Activated CD4-positive, alpha-beta T cell treated with anti-CD3 and anti-CD28 coated beads, Interleukin-2, amount 10 ng/mL, durations not matched to agents 24 days and 14 days (primary cell): ENCODE measurements at places on chromosomes 11 and 22. TPM values are rescaled to one million over a fixed set of nuclear protein-coding genes. Genes with fewer than 3 reads are reported as not detected.

- peaks cover 3% of the 10 kb centered on the region for H3K36me3 ChIP-seq
- peaks cover 13% of the 10 kb centered on the region for H3K4me1 ChIP-seq
- peak; percentile 93 for DNase-seq
- peak within 1 kb of the TSS; percentile 87 for H3K4me3 ChIP-seq
- peaks cover 18% of the 10 kb centered on the region for H3K27me3 ChIP-seq
Observed at GRCh38 chr22:50326956-50327710, at the start of gene DENND6B. Gene DENND6B, minus strand, starts transcription at chr22:50327012. Its CDS starts 24 bp downstream, at chr22:50326988.

Gene OR51I1
- not detected in 2 replicates for total RNA-seq

DNA sequence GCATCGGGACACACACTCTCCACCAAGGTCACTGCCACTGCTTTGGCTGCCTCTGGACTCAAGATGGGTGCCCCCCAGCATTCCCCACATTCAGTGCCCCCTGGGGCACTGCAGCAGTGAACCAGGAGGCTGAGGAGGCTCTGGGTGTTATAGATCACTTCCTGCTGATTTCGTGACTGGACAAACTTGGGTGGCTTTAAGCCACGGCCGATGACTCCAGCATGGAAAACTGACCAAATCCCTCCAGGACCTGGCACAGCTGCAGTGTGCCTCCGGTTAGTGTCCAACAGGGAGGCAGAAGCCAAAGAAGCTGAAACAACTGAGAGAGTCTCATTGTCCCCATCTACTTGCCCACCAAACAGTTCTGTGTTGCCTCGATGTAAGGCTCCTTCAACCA, 1.2 kb upstream of the GANAB start:
- H3K4me1 ChIP-seq, result peaks cover 24% of the 10 kb centered on the region
- H3K27me3 ChIP-seq, result no peaks in the 10 kb centered on the region
- no peak for DNase-seq
- no peak overlapping the region for H3K27ac ChIP-seq
- peaks cover 42% of the 10 kb centered on the region for H3K36me3 ChIP-seq
- H3K4me3 ChIP-seq, result no peak overlapping the region

DNA sequence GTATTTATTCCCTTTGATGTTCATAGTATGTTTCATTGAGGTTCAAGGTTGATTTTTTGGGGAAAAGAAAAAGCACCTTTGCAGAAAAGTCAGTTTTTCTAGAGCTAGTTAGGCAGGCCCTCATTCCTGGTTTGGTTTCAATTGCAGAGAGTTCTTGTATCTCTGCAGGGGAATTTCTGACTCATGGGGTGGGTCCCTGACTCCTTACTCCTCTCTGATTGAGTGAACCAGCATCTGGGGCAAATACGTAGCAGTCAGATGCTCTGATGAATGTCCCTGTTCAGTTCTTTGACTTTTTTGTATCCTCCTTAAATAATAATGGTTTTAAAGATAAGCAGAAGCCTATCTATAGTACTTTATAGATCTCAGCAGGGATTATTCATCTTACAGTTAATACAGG, 7.7 kb upstream of the NCR3LG1 start:
- no peak for DNase-seq
- no peak overlapping the region for H3K4me3 ChIP-seq
- peaks cover 18% of the 10 kb centered on the region for H3K36me3 ChIP-seq
- peaks cover 10% of the 10 kb centered on the region for H3K4me1 ChIP-seq
- no peaks in the 10 kb centered on the region for H3K27me3 ChIP-seq

Gene POU2AF2
- 0.44 TPM in 1 of 2 replicates, not detected in the other for total RNA-seq
